ENCODE measurements at places on chromosomes 4 and X. TPM values are rescaled to one million over a fixed set of nuclear protein-coding genes. Genes with fewer than 3 reads are reported as not detected.
A peak's percentile ranks its signal among the peaks of the same experiment; 100 is the strongest.

- DNase-seq, result peak; percentile 0
Observed at GRCh38 chrX:36898301-36898700, 109.9 kb upstream of the FAM47C start.

Gene PTCHD1
- total RNA-seq, result not detected

Gene UGDH
- 257 TPM for total RNA-seq

- no peak for DNase-seq
Observed at GRCh38 chr4:127988638-127989037, 23.4 kb downstream of the ABHD18 start.

Gene USP17L11
- not detected for total RNA-seq

DNA sequence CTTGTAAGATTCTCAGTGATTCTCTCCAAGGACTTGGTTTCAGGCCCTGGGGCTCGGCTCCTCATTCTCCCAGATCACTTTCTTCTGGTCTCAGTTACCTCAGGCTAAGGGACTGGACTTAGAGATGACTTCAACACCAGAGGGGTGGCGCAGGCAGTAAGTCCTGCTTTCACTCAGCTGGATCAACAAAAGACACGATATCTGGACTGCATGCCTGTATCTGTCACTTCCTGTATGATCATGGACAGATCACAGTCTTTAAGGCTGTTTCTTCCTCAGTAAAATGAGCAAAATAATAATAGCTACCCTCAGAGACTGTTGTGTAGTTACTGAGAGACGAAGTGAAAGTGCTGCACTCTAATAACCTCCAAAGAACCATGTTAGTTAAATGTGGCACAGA lies 19.5 kb upstream of the CXCR3 start:
- DNase-seq, result peak; percentile 70

Gene UGT8
- not detected for total RNA-seq

All from IMR-90 (cell line).